ENCODE measurements at places on chromosomes 6 and 20.
A peak's percentile ranks its signal among the peaks of the same experiment; 100 is the strongest.

DNA sequence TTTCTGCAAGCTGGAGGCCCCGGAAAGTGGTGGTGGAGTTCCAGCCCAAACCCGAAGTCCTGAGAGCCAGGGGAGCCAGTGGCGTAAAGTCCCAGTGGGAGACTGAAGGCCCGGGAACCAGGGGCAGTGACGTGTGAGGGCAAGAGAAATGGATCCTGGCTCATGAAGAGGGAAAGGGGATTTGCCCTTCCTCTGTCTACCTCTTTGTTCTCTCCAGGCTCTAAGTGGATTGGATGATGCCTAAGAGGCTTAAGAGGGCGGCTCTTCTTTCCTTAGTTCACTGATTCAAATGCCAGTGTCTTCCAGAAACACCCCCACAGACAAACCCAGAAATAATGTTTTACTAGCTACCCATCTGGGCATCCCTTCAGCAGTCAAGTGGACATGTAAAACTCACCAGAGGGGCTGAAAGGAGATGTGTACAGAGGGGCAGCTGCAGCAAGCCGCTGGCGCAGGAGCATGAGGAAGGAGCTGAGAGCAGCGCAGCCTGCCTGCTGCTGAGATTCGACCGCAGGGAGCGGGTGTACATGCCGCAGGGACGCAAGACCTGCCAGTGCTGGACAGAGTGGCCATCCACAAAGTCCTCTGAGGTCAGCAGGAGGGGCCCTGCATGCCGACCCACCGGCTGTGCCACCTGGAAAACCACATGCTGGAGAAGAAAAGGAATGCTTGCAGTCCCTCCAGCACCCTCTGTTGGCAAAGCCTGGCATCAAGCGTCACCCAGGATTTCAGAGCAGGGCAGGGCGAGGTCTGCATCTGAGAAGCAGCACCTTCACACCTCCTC, 29.5 kb downstream of the CDYL start:
- peak; percentile 53 for DNase-seq

GRCh38 chr6:138943089-138943625, 44.9 kb downstream of the REPS1 start:
- no peak for DNase-seq

GRCh38 chr6:41958022-41958856, 16.6 kb upstream of the CCND3 start:
- DNase-seq = no peak

DNA sequence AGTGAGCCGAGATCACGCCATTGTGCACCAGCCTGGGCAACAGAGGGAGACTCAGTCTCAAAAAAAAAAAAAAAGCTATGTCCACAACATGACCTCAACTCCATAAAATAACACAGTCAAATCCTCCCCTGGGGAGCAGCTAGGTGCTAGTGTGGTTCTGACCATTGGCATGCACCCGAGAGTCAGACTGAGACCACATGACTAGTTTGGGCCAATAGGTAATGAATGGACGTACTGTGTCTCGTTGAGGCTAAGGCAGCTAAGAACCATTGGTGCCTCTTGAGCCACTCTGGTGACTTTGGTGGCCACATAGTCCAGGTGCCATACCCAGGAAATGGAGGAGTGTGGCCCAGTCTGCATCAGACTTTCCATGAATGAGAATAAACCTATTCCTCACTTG, 40.3 kb downstream of the ATP9A start:
- DNase-seq = no peak

DNA sequence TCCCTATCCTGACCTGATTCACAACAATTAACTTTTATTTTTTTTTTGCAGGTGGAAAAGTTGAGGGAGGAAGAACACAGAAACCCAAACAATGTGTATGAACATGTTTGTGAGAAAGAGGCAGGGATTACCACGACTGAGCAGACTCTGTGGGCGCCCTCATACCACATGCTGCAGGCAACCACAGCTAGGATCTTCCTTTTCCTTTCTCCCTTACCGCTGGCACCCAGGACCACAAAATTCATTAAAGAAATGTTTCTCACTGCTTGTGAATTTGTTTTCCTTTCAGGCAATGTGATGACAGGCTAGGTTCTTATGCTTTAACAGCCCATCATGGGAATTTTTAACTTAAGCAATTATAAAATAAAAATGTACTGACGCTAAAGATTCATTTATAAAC, 287.1 kb downstream of the GMDS start:
- DNase-seq = no peak

DNA sequence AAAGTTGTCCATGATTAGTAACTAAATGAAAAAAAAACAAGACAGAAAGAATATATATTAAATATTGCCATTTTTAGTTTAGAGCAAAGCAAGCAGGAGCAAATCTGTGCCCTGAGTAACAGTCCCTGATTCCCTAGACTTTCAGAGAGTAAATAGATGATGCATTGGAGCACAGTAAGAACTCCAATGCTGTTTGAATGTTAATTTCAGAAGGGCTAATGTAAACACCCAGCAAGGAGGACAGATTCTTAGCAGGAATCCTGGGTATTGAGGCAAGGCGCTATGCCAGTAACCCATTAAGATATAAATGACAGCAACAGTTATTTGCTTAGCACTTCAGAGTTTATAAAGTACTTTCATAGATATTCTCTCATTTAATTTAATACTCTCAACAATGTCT, 15.6 kb upstream of the NRSN1 start:
- no peak for DNase-seq

GRCh38 chr20:49729780-49730179, 16.1 kb upstream of the B4GALT5 start:
- DNase-seq = peak; percentile 49

DNA sequence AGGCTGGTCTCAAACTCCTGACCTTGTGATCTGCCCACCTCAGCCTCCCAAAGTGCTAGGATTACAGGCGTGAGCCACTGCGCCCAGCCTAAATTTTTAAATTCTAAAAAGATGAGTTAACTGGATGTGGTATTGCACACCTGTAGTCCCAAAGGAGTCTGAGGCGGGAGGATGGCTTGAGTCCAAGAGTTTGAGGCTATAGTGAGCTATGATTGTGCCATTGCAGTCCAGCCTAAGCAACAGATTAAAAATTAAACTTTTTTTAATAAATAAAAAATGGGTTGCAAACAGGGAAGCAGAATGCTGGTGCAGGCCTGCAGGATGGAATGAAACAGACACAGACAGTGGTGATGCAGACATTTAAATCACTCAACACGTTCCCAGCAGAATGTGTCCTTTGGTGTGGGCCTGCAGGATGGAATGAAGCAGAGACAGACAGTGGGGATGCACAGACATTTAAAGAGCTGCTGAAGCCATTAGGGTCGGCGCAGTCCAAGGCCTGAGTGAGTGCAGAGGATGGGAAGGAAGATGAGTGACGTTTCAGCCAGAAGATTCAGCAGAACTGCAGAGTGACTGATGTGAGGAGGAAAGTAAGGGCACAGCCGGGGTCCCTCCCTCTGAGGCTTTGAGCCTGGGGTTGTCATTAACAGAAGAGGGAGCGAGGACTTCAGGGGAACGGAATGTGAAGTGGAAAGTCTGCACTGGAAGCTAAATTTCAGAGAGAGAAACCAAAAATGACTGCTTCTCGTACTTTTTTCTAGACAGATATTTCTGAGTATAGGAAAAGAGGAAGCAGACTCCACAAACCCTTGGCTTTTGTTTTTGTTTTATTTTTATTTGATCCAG, 117.5 kb downstream of the RIN2 start:
- peak; percentile 84 for DNase-seq

DNA sequence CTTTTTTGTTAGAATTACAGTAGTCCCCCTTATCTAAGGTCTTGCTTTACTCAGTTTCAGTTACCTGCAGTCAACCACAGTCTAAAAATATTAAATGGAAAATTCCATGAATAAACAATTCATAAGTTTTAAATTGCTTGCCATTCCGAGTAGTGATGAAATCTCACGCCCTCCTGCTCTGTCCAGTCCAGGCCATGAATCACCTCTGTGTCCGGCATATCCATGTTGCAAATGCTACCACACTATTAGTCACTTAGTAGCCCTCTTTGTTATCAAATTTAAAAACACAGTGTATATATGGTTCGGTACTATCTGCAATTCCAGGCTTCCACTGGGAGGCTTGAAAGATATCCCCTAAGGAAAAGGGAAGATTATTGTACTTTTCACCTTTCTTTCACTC, 164.6 kb upstream of the FAM83B start:
- DNase-seq = no peak

GRCh38 chr6:48613231-48613949, 502.4 kb upstream of the PTCHD4 start:
- DNase-seq = no peak

DNA sequence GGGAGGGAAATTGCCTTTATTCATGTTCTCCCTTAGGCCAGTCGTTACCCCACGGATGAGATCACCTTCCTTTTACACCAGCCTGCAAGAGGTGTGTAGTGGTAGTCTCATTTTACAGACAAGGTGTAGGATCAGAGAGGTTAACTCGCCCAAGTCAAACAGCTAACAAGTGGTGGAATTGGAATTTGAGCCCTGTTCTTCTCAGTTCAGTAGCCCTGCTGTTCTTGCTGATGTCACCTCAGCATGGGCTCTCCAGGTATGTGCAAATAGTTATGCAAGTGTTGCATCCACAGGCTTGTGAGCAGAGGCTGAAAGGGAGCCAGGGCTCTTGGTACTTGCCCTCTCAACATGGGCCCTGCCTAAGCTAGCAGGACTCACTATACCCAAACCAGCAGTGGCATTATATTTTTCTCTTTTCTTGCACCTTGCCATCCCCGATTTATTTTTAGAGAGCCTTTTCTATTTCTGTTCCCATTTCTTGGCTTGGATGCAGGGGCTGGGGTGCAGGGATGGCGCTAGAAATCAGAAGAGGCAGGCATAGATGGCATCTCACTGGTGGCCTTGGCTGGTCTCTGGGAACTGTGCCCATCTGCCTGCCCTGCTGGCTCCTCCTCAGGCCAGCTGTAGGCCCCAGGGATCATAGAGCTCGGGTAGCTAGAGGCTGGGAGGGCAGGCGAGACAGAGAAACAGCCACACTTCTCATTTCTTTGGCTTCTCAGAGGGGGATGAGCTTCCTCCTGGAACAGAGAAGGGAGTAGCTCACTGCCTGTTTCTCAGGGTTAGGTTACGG, 18.2 kb downstream of the PPARD start:
- DNase-seq = peak; percentile 59

- no peak for DNase-seq
These were observed 131.3 kb downstream of the CEBPB start for GRCh38 chr20:50321797-50322480.

- DNase-seq = no peak
These were observed 29.7 kb downstream of the IRF4 start for GRCh38 chr6:421211-421610.

DNA sequence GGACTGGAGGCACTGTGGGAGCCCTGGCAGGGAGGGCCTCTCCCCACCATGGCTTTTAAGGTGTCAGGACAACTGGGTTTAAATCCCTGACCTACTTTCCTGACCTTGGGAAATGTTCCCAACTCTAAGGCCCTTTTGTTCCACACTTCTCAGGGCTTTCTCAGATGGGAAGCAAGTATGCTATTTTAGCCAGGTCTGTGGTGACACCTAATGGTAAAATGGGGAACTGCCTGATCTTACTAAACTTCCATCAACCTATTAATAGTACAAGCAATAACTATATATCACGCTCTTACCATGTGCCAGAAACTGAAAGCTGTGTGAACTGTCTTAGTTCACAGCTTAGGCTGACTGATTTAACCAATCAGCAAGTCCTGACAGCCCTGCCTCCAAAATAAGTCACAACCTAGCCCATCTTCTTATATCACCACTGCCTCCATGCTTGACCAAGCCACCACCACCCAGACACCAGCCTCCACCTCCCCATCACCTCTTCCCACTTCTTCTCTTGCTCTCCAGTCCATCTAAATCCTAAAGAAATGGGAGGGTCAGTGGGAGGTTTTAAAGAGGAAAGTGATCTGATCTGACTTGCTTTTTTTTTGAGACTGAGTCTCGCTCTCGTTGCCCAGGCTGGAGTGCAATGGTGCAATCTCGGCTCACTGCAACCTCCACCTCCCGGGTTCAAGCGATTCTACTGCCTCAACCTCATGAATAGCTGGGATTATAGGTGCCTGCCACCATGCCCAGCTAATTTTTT, 6.9 kb upstream of the BLCAP start:
- peak; percentile 85 for DNase-seq

Data from muscle of back (tissue), 13 donors.